ENCODE measurements at places on chromosomes 5 and 9.

DNA sequence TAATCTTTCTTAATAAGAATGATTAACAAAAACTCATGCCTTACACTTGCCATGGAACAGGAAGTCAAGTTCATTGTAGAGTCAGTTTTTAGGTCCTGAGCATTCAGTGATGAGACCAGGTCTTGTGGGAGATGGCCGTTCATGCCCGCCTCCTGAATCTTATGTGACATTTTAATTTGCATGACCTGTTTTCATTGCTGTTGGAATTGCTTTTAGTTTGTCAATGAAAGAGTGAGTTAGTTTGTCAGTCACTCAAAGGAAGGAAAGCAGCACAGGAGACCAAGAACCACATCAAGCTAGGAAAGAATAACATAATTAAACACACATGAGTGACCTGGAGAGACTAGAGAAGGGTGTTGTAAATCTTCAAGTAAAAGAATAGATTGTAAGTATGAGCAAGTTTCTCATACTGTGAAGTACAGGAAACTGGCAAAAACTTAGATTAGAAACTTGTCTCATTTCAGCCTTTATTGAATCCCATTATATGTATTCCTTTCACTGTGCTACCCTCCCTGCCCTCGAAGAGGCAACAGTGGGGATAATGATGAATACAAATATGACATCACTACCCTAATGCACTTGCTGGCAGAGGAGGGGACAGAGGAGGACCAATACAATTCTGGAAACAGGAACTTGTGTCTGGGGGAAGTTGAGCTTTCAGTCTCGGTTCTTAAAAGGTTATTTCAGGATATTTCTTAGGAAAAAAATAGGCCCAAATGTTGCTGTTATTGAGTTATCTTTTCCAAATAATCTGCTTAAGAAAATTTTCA lies 64.3 kb upstream of the C6 start:
- no peak for DNase-seq

DNA sequence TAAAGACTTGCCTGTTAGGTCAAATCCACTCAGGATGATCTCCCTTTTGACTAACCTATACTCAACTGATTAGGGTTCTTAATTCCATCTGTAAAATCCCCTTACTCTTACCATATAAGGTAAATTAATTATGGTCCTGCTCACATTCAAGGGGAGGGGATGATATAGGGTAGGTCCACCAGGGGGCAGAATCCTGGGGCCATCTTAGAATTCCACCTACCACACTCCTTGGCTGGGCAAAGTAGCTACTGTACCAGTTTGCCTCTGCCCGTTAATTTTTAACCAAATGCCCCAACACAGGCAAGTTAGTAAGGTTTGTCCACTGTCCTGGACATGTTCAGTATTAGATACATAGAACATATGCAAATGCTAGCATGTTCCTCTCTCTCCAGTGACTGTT lies 262.4 kb downstream of the SEMA5A start:
- DNase-seq: no peak

- DNase-seq: no peak
Observed at GRCh38 chr5:14600846-14601245, 19.3 kb downstream of the OTULINL start.

GRCh38 chr5:45437752-45438151 lies 258.4 kb downstream of the HCN1 start:
- no peak for DNase-seq

DNA sequence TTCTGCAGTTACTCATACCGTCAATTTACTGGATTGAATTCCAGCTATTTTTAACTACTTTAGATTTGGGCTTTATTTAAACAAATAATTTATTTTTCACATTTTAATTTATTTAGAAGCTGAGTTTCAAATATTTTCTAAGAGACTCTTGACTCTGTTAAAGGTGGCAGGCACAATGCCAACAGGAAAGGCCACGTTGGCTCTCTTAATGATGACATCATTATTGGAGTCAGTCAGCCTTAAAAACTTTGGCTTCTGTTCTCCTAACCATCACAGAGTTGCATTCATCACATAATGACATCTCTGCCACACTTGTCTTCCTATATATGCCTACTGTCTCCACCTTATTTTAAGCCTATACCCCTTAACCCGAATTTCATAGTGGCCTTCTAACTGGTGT lies 172.3 kb upstream of the PLPPR1 start:
- no peak for DNase-seq

DNA sequence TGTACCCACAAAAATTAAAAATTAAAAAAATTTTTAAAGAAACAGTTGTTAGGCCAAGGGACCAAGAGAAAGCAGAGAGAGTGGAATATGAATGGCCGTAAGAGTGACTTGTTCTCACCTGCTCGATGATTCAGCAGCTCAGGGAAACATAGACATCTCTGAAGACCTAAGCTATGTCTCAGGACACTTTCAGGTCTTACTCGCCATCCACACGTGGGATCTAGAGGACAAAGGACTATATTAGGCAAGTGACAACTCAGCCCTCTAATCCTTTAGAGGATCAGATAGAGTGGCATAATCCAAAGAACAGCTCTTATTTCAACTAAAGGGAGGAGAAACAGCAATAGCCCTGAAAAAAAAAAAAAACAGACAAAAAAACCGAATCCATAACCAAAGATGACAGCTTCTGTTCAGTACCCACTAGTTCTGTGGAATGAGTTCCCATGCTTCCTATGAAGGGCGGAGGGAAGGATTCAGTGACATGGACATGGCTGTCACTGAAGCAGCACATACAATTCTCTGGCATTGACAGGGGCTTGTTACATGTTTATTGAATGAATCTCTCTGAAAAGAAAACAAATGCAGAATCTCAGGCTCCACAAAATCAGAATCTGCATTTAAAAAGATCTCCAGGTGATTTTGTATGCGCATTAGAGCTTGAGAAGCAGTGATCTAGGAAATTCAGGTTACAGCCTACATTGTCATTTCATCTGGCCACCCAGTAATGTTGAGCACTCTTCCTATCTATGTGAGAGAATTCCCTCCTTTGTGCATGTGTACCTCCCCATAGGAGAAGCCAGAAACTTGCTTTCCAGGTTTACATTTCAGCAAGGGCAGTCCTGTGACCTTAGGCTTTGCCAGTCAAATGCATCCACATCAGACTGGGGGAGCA lies 96.0 kb downstream of the KIAA1958 start:
- DNase-seq: no peak

DNA sequence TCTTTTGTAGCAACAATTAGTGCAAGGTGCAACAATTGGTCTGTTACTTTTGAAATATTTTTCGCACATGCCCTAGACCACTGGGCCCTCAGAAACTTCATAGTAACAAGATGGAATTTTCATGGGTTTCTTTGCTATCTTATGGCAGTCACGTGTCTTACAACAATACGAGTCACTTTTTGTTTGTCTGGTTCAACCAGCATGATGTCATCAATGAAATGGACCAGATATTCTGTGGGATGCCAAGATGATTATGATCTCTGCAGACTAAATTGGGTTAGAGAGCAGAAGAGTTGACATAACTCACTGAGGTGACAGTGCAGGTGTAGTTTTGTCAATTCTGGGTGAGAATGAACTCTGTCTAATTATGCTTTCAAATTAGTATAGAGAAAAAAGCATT lies 239.6 kb upstream of the RIOK2 start:
- DNase-seq: no peak

DNA sequence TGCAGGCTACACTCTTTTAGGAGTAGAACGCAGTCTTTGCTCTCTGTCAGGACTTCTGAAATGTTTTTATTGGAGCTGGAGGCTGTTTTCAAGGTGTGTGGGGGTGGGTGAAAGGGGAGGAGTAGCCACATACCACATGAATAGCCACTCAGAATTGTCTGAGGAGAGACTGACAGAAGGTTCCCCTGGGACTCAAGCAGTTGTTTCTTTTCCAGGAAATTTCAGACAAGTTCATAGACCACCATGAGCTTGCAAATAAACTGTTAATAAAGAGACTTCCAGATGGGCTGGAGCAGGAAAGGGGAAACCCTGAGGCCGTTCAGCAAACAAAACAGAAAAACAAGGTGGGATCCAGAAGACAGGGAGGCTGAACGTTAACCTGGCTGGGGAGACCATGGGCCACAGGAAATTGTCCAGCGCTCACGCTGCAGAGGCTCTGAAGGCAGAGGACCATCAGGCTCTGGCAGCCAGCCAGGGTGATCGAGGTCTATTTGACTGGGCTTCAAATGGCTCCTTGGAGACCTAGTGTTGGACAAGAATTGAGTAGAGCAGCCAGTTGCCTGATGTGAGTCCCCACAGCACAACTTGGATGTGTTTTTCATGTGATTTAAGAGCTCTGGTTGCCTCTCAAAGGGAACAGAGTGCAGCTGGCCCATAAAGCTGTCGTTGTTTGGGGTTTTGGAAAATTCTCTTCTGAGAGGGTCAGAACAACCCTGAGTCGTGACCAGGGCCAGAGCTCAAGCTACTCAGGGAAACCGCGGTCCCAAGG lies 159.2 kb upstream of the RAI14 start:
- no peak for DNase-seq

- no peak for DNase-seq
Observed at GRCh38 chr5:78808380-78808779, 159.8 kb upstream of the LHFPL2 start.

DNA sequence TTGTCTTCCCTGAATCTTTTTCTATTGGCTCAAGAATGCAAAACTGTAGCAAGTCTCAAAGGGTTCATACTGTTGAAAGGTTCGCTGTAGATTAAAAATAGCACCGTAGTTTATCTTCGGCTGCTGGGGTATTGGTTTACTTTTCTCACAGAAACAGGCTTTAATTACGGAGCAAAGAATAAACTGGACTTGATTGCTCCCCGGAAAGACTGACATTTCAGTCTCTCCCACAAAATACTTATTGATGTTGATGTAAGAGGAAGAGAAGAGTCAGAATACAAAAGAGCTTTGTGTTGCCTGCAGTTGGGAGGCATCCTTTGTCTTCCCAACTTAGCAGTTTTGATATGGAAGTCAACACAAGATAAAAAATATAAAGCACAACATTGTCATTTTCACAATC lies 183.9 kb upstream of the DMAC1 start:
- DNase-seq: no peak

- DNase-seq: no peak
Observed at GRCh38 chr9:91147079-91147708, 214.5 kb downstream of the AUH start.

GRCh38 chr5:79873187-79873586 lies 117.9 kb downstream of the MTX3 start:
- DNase-seq: no peak

DNA sequence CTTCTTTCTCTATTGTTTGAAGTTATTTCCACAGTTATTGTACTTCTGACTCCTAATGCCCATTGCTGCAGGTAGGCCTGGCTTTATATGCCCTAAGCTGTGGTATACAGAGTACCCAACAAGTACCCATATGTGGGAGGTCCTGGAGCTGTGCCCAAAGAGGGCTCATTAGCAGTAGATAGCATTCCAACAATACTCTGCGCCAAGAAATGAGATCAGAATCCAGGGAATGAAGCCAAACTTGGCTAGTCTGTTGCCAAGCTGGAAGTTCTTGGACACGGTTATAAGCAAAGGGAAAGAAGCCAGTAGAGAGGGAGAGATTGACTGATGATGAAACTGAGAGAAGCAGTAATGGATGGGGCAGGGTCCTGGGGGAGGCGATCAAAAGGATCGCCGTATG lies 29.7 kb upstream of the FAM169A start:
- DNase-seq: no peak

- DNase-seq: no peak
Observed at GRCh38 chr9:9177081-9177480, 1377.5 kb upstream of the DMAC1 start.

DNA sequence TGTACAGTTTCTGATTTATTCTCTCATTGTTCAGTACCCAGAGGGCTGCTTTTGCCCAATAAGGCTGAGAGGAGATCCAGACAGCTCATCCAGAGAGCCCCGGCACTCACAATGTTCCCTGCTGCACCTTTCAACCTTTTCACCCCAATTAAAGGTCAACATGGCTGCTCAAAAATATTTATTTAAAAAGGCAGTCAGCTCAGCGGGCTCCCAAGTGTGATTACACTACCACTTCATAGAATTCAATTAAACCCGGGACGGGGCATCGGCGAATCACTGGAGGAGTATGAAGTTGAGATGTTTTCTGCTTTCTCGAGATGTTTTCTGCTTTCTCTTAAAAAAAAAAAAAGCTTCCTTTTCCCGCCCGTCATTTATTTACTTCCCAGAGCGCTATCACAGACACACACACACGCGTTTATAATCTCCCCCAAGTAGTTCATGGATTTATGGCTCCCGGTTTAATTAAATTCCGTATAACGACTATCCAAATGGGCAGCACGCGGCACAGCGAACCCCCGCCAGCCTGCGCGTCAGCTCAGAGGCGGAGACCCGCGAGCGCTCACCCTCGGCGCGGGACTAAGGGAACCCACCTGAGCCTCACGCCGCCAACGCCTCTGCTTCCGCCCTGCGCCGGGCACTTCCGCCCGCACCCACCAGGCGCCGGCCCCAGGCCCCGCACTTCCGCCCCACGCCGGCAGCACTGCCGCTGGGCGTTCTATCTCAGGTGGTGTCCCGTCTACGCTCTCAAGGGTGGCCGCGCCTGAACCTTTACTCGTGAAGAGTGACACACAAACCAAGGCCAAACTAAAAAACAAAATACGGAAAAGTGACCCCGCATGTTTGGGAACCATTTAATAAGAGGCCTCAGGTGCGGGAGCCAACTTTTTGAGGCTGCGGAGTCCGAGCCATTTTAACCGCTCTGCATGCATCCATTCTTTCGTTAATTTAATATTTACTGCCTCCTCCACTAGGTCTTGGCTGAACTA lies at the start of gene C5orf63:
TSS of gene C5orf63 (minus strand) at position 642 of the 986 bp plus-strand sequence. CDS start 14,507 bp downstream, outside the sequence.
- peak; percentile 61 for DNase-seq

- no peak for DNase-seq
Observed at GRCh38 chr9:95268681-95269080, 48.8 kb downstream of the FANCC start.

DNA sequence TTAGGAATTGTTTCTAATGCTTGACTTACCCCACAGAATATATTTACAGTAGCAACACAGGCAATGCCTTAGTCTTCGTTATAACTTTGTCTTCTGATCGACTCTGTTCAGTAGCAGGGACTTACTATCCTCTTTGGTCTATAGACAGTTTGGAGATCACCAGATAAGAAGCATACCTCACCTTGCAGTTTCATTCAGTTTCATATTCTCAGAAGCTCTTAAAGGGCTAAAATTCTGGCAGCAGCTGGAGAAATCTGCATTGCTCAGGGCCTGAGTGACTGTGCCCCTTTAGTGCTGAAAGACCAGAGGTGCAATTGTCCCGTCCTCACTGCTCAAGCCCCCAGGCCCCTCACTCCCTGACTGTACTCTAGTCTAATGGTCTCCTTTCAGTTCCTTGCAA lies 26.0 kb downstream of the ZBTB43 start:
- no peak for DNase-seq

GRCh38 chr5:159104051-159104651 lies 4.4 kb upstream of the EBF1 start:
- DNase-seq: no peak

DNA sequence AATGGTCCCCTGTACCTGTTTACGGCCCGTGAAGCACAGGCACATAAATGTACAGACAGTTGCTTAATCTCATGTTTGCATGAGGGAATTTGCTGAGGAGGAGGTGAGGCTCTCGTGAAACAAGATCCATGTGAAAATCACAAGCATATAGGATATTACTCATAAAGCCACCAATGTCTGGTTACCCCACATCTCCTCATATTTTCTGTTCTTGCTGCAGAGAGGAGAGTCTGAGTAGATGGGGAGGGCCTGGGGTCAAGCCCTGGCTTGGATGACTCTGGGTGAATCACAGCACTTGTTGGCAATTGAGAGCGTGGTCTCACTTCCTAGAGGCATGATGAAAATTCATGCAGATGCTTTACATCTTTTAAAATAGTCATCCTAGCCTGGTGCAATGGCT lies 975 bp downstream of the AGXT2 start:
- no peak for DNase-seq

Measured in activated T-cell treated with anti-CD3 and anti-CD28 coated beads, Interleukin-2, amount 50 U/mL, for 1 hour (primary cell).